ENCODE measurements at places on chromosomes 1 and 21.

- DNase-seq, result no peak
These were observed 253.1 kb upstream of the IRF2BP2 start for GRCh38 chr1:234862944-234863515.

- DNase-seq, result no peak
These were observed 2.6 kb upstream of the CNIH3 start for GRCh38 chr1:224613486-224613885.

DNA sequence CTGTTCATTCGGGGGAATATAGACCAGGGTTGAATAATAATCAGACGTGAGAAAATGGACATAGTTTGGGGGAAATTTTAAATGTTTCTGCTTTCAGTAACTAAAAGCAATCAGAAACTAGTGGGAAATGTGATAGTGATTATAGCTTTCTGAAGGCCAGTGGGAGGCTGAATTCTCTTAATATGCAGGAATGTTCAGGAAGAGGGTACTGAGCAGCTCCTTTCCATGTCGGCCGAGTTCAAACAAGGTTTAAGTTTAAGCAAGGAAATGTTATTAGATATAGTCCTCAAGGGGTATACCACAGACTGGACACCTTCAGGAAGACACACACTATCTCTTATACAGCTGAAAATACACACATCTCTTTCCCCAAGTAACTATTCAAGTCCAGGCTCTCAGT lies 105.5 kb downstream of the HHAT start:
- DNase-seq, result no peak

GRCh38 chr1:45687014-45687753 lies 797 bp upstream of the TMEM69 start:
- DNase-seq, result peak; percentile 99

GRCh38 chr1:159071970-159072582 lies 4.5 kb downstream of the AIM2 start:
- no peak for DNase-seq

GRCh38 chr21:45209685-45210284 lies 77.9 kb downstream of the POFUT2 start:
- DNase-seq, result no peak

- DNase-seq, result no peak
These were observed 20.2 kb downstream of the TRIM45 start for GRCh38 chr1:117101334-117101733.

- no peak for DNase-seq
These were observed 23.5 kb downstream of the PLA2G2D start for GRCh38 chr1:20095564-20096434.

GRCh38 chr1:85225624-85226380 lies 25.0 kb upstream of the SYDE2 start:
- DNase-seq, result no peak

GRCh38 chr1:180204231-180204630 lies 25.8 kb upstream of the LHX4 start:
- no peak for DNase-seq

DNA sequence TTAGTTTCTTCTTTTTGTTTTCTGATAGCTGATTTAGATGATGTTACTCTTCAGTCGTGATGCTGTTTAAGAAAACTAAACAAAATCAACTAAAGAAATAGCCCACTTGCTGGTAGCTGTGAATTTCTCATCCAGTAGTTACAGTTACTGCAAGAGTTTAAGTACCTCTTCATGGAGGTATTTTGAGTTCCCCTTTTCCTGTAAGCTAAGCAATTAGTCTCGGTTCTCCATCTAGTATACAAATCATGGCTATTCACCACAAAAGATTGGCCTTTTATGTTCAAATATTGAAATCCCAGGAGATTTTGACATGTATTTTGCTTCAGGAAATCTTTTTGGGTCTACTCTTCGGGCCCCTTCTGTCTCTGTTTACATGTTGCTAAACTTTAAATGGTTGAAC lies 31.1 kb downstream of the HUNK start:
- DNase-seq, result no peak

DNA sequence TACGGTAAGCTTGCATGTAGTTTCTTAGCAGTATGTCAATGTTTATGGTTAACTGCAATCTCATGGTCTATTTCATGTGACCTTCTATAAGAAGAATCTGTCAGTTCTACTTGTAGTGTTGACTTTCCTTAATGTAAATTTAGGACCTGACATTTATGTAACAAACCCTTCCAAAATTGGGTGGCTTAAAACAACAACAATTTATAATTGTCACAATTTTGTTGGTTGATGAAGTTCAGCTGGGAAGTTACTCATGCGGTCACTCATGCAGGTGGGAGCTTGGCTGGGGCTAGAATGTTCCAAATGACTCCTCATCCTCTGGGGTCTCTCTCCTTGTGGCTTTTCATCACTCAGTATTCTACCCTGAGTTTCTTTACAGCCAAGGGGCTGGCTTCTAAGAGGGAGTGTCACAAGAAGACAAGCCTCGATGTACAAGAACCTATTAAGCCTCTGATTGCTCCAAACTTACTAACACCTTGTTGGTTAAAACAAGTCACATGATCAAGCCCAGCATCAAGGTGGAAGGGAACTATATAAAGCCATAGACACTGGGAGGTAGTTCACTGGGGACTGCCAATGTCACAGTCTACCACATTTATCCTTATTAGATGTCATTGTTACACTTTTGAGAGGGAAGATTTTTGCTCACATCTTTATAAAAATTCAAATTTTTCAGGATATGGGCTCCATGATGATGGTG lies 23.9 kb downstream of the CCN1 start:
- no peak for DNase-seq

GRCh38 chr1:71721532-71721931 lies 560.8 kb downstream of the NEGR1 start:
- no peak for DNase-seq
